CD4-positive, alpha-beta memory T cell (primary cell): ENCODE measurements at places on chromosomes 3 and 15. TPM values are rescaled to one million over a fixed set of nuclear protein-coding genes. Genes with fewer than 3 reads are reported as not detected.

- no peaks in the 10 kb centered on the region for H3K36me3 ChIP-seq
- no peak overlapping the region for H3K27ac ChIP-seq
Observed at GRCh38 chr3:155424323-155424710, 130.8 kb upstream of the STRIT1 start.

- H3K27ac ChIP-seq = no peak overlapping the region
- DNase-seq = no peak
- H3K36me3 ChIP-seq = no peaks in the 10 kb centered on the region
- peaks cover 16% of the 10 kb centered on the region for H3K4me1 ChIP-seq
- H3K4me3 ChIP-seq = no peak overlapping the region
Observed at GRCh38 chr3:129023909-129024308, 22.8 kb downstream of the EFCC1 start.

The CNTN6 gene
- total RNA-seq = not detected

- DNase-seq = no peak
- no peak overlapping the region for H3K27ac ChIP-seq
- H3K4me3 ChIP-seq = no peak overlapping the region
Observed at GRCh38 chr3:99907959-99908544, 90.4 kb downstream of the CMSS1 start.

The GRK7 gene
- 0.25 TPM for total RNA-seq

DNA sequence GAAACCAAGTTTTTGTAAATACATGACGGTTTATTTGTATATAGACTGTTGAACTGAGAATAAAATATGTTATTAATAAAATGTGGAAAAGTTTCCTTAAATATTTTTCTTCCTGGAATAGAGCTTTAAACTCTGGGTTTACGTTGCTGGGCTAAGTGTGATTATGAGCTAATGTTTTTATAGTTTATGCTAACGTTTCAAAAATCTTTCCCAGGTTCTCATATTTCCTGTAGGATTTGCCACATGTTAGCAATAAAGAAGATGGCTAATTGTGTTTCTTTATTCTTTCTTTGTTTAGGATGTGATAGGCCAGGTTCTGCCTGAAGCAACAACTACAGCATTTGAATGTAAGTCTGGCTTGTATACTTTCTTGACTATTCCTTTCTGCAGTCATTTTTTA is 7.2 kb downstream of the MAP2K5 start:
- no peak overlapping the region for H3K4me3 ChIP-seq
- no peak overlapping the region for H3K27ac ChIP-seq
- no peaks in the 10 kb centered on the region for H3K27me3 ChIP-seq
- peaks cover 18% of the 10 kb centered on the region for H3K4me1 ChIP-seq
- DNase-seq = no peak
- H3K36me3 ChIP-seq = peaks cover 17% of the 10 kb centered on the region
